ENCODE measurements at places on chromosomes 2 and 18.

DNA sequence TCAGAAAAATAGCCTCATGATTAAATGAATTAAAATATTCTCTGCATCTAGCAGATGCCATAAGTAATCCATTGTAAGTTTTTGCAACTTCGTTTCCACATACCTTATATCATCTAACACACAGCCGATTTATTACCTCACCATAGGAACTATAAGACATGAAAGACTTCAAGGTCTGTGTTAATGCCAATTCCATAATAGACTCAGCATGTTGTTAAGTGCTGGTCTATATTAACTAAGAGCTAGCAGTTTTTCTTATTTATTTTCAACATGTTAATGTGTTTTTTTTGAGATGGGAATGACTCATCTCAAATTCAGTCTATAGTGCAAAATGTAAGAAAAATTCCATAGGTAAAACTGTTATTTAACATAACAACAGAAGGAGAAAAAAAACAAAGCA, 243.9 kb upstream of the GULP1 start:
- no peak for DNase-seq

- no peak for DNase-seq
These were observed 65.6 kb downstream of the MYCN start for GRCh38 chr2:16005816-16006536.

DNA sequence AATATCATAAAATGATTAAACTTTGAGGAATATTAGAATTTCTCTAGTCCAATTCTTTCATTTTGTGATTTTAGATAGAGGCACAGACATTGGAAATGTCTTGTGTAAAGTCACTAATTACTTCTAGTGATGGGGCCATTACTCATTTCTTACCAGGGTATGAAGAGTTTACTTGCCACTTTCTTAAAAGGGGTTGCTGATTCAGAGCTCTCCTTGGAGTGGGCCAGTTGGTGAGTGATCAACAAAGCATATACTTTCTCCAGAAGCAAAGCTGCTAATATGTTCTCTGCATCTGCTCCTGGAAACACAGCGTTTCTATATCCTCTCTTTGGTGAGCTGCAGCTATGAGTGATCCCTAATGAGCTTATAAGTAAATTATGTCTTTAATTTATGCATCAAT, 408.9 kb upstream of the LRATD1 start:
- no peak for DNase-seq

DNA sequence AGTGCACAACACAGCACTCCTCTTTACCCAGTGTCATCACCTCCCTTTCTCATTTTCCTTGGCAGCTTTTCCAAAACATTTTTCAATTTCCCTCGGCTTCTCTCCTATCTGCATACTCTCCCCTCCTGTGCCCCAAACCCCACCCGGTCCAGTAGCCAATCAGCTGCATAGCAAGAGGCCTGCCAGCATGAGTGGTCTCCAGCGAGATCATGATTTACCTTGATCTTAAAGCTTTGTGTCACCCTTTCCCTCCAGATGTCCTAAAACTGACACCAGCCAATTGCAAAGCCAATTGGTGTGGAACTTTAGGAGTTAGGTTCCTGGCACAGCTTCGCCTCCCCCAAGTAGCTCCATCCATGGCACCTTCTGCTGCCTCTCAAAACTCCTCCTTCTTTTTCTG, 45.2 kb upstream of the SH3RF3 start:
- no peak for DNase-seq

- no peak for DNase-seq
These were observed 66.3 kb downstream of the NCKAP1 start for GRCh38 chr2:182971820-182972547.

DNA sequence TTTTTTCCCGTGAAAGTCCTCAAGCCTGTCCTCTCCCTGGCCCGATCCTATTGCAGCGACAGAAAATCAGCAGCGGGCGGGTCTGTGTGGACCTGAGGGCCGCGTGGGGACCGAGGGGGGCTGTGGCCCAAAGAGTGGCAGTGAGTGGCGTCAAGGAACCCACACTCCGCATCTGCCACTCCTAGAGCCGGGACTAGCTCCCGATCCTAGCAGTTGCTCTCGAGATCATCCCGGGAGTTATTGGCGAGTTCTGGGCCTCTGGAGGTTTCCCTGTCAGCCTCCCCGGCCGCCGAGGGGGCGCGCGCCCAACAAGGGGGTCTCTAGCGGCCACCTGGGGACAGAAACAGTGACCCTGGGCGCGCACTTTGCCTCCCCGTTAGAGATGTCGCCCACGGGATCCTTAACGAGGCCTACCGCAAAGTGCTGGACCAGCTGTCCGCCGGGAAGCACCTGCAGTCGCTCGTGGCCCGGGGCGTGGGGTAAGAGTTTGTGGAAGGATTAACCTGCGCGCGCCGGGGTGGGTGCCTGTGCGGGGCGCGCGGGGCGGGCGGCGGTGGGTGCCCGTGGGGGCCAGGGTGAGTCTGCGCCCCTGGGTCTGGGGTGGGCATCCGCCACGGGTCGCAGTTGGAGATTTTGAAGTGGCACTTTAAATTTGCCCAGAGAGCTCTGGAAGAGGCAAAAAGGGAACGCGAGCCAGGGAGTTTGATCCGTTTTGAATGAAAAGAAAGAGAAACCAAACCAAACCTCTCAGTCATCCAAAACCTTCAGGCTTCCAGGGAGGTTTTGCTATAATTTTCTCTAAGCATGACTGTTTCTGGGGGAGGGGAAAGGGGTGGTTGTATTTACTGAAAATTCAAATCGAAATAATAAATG, 3.5 kb downstream of the ADCYAP1 start:
- peak; percentile 14 for DNase-seq

GRCh38 chr18:58592223-58593214, 36.4 kb downstream of the ALPK2 start:
- peak; percentile 97 for DNase-seq

DNA sequence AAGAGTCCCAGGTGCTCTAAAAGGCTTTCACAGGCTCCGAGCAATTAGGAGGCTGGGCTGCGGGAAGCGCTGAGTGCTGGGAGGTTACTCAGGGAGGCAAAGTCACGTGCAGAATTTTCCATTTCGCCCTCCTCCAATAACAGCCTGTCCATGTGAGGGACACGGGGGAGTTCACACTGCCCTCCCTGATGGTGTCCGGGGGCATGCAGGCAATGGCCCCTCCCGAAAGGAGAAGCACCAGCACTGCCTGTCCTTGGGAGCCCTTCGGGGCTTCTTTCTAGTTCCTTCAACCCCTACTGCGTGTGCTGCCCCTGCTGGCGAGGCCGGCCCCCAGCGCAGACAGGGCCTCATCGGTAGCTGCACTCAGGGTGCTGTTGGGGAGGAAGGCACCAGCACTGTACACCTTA, 63.1 kb upstream of the HPCAL1 start:
- no peak for DNase-seq

- DNase-seq = peak; percentile 32
These were observed 40.1 kb upstream of the AKAIN1 start for GRCh38 chr18:5237083-5237722.

DNA sequence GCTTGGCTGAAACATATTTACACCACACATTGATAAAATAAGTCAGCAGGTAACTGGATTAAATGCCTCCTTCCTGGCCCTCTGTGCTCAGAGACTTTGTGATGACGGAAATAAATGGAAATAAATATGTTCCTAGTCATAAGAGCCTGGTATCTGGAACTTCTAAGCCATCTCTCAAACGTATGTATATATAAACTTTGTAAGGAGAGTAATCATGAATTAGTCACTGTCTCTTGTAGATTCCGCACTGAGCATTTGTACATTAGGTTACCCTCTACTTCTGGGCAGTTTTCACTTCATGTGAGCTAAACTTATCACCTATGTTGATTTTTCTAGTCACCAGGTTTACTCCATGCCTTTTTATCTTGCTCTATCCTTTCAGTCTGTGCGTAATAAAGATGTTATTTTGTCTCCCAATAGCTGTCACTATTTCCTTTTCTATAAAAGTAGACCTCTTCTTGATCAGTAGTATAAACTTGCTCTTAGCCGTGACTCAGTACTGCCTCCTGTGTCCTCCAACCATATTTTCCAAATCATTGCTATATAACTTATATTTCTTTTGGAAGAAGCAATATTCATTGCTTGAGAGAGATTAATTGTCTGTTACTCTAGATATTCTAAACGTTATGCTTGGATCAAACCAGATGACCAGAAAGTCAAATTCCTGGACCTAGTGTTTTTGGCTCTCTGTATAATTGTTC, 53.2 kb downstream of the FEZ2 start:
- DNase-seq = no peak

- no peak for DNase-seq
These were observed 87.3 kb downstream of the BABAM2 start for GRCh38 chr2:27977731-27978312.

- DNase-seq = no peak
These were observed 72.7 kb upstream of the SPOPL start for GRCh38 chr2:138428710-138429440.

GRCh38 chr18:74337912-74338309, 22.3 kb downstream of the C18orf63 start:
- DNase-seq = no peak

DNA sequence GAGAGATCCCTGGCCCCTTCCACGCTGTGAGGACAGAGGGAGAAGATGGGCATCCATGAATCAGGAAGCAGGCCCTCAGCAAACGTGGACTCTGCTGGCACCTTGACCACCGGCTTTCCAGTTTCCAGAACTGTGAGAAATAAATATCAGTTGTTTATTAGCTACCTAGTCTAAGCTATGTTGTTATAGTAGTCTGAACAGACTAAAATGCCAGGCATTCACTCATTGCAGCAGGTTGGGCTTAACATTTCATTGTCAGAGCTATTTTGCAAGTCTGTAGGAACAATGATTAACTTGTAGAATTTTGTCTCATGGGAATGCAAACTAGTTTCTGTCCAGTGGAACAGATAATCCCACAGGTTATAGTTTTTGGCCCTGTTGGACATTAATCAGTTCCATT, 24.8 kb upstream of the TBC1D8 start:
- DNase-seq = no peak

GRCh38 chr2:28717339-28717758, 34.3 kb upstream of the PPP1CB start:
- no peak for DNase-seq

GRCh38 chr18:8770657-8771056, 65.3 kb downstream of the MTCL1 start:
- DNase-seq = no peak

DNA sequence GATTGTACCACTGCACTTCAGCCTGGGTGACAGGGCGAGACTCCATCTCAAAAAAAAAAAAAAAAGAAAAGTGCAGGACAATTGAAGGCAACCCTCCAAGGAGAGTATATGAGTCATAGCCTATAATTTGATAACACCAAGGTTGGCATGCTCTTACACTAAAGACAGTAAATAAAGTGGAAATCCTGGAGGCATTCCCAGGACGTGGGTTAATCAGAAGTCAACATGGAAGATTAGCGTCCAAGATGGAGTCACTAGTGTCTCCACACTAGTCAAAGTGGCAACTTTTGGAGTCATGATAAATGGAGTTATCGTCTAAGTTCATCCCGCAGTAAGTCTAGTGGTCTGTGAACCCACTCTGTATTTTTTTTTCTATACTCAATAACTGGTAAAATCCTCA, 21.2 kb upstream of the UGGT1 start:
- no peak for DNase-seq

DNA sequence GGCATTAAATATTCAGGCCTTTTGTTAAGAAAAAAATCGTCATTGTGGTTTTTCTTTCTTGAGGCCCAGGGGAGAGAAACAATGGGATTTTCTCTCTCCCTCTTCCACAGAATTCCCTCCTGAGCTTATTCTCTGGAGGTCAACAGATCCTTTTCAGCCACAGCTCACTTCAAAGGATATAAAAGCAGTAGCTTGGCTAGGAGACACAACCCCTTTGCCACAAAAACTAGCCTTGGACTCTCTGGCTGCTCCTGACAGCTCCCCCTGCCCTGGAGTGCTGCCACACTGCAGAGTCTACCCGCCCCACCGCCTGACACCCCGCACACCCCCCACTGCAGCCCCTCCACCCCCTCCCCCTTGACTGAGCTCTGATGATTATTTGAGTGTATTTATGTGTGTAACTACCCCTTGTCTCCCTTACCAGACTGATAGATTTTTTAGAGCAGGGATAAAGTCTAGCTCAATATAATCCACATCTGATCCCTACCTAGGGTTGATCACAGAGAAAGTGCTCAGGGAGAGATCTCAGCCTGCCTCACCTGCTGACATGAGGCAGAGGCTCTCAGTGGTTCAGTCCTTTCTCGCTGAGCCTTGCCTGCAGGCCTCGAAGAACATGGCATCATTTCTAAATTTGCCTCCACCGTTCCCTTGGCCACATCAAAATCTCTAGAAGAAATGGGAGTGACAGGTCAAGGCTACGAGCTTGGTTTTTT, 132.2 kb upstream of the SP5 start:
- peak; percentile 30 for DNase-seq

All from WERI-Rb-1 (cell line).